ENCODE measurements at places on chromosomes 4 and X. TPM values are rescaled to one million over a fixed set of nuclear protein-coding genes. Genes with fewer than 3 reads are reported as not detected.

Gene TRIM75
- not detected for total RNA-seq

Gene GAGE13
- not detected for total RNA-seq

Gene RXFP1
- 0.21 TPM for total RNA-seq

Gene ARHGAP36
- total RNA-seq, result 172 TPM

Gene APBB2
- total RNA-seq, result 80.0 TPM

Gene EDA
- 21.2 TPM for total RNA-seq

Gene CXorf49
- total RNA-seq, result not detected

GRCh38 chr4:185716577-185717376 lies 95.2 kb downstream of the SORBS2 start:
- no peak for DNase-seq

DNA sequence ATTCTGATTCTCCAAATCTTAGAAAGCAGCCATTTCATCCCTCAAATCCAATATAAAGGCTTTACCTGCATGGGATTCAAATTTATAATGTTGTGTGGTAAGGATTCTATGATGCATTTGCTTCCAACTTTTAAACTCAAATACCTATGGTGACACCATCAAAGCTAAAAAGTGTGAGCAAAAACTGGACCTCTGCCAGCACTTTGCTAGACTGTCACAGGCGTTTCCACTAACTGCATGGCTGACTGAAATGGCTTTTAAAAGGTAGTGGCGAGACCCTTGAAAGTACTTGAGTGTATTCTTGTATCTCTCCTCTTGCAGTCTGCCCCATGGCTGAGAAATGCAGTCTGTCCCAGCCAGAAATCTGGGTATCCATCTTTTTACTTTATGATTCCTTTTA lies 169.4 kb downstream of the AMELX start:
- no peak for DNase-seq

GRCh38 chrX:145923376-145923775 lies 105.7 kb downstream of the SLITRK2 start:
- no peak for DNase-seq

DNA sequence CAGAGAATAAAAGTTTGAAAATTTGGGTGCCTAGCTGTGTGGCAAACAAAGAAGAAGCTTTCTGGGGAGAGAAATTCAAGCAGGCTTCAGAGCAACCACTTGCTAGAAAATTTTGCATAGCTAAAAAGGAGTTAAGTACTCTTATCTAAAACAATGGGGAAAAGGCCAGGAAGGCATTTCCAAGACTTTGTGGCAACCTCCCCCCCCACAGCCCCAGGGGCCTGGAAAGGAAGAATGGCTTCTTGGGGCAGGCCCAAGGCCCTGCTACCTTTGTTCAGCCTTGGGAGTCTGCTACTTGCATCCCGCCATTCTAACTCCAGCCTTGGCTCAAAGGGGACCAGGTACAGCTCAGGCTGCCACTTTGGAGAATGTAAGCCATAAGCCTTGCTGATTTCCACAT lies 102.2 kb downstream of the PTCHD1 start:
- no peak for DNase-seq

GRCh38 chr4:156909010-156909409 lies 62.6 kb downstream of the PDGFC start:
- no peak for DNase-seq

DNA sequence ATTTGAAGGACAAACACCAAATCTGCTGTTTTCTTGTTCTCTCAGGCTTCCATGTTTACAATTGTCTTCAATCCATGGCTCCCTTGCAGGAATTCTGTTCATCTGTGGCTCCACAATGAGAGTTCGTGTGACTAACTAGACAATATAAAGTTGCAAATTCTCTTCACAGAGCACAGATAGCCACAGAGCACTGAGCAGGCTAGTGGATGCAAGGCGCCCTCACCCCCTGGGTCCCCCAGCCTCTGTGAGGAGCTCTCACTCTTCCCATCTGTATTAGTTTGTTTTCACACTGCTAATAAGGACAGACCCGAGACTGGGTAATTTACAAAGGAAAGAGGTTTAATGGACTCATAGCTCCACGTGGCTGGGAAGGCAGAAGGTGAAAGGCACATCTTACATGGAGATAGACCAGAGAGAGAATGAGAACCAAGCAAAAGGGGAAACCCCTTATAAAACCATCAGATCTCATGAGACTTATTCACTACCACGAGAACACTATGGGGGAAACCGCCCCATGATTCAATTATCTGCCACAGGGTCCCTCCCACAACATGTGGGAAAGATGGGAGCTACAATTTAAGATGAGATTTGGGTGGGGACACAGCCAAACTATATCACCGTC lies 82.5 kb upstream of the STX18 start:
- no peak for DNase-seq

DNA sequence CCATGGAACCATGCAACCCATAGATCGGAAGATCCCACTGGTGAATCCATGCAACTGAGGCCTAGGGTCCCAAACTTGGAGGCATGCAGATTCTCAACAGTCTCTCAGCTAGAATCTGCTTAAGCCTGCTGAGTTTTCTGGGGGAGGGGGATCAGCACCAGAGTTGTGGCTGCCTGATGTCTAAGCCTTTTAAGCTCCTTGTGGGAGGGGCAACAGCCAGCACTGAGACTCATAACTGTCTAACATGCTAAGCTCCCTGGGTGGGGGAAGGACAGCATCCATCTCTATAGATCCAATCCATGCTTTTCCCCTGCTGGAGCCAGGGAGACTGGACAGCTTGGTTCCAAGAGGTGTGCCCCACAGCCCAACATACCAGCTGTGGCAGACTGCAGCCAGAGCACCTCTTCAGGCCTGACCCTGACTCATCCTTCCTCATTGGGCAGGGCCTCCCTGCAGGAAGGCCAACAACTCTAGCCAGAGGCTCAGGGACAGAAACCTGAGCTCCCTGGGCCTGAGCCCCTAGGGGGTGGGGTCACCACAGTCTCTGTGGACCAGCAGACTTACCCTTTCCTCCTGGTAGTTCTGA lies 300.1 kb upstream of the SLC7A11 start:
- no peak for DNase-seq

GRCh38 chr4:169902658-169903345 lies 123.4 kb downstream of the MFAP3L start:
- no peak for DNase-seq

DNA sequence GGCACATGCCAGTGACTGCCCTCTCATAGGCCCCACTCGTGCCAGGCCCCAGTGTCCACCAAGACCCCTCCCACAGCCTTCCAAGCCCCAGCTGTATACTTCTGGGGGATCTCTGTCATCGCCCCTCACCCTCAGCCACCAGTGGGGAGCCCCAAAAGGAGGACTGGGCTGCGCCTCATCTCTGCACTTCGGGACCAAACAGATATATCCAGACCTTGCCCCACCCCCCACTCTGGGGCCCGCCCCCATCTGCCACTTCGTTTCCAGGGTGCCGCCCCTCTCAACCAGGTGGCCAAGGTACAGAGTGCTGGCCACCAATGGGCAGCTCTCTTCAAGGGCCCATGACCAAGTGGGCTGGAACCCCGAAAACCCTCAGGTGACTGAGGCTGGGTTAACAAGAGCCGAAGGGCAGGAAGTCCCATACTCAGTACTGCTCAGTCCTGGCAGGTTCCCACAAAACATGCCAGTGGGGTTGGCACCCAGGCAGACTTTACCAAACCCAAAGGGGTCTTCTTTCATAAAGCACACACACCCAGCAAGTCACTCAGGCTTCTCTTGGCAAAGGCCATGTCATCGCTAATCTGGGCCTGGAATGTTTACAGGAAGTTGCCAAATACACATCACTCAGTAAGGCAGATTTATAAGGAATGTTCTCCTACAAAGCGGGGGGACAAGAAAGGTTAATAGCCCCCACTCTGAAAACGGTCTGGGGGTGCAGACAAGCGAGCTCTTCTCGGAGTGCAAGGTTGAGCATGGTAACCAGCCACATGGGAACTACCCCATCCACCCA lies 4.4 kb downstream of the ZFYVE28 start:
- DNase-seq, result no peak

DNA sequence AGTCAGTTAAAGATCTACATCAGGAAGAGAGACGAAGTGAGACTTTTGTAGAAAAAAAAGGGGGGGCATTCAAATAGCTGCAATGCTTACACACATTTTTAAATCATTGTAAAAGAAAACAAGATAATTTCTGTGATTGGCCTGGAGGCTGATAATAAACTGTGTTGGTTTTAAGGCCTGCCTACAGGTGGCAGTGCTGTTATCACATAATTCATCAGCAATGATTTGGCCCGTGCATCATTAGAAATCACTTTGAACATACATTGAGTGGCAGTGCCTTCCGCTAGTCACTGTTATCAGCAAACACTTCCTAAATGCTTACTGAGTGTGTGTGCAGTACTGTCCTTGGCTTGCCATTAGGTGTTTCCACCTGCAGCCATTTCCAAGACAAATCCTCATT lies 831.9 kb downstream of the TRIML1 start:
- DNase-seq, result no peak

DNA sequence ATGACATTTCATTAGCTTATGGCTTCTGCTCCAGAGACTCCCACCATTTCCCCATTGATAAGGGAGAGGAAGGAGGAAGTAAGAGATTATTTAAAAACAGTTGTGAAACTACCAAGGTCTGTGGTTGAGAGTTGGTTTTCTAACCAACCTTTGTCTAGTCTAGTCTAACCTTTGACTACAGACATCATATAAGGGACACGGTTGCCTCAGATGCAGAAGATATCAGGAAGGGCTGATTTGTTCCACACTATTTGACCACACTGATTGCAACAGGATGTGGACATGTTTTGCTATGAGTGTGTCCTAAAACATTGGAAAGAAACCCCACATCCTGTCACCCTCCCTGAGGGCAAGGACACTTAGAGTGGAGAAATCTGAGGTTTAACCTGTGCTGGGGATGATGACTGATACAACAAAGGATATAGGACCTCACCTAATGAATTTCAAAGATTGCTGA lies 53.0 kb downstream of the COQ2 start:
- no peak for DNase-seq

DNA sequence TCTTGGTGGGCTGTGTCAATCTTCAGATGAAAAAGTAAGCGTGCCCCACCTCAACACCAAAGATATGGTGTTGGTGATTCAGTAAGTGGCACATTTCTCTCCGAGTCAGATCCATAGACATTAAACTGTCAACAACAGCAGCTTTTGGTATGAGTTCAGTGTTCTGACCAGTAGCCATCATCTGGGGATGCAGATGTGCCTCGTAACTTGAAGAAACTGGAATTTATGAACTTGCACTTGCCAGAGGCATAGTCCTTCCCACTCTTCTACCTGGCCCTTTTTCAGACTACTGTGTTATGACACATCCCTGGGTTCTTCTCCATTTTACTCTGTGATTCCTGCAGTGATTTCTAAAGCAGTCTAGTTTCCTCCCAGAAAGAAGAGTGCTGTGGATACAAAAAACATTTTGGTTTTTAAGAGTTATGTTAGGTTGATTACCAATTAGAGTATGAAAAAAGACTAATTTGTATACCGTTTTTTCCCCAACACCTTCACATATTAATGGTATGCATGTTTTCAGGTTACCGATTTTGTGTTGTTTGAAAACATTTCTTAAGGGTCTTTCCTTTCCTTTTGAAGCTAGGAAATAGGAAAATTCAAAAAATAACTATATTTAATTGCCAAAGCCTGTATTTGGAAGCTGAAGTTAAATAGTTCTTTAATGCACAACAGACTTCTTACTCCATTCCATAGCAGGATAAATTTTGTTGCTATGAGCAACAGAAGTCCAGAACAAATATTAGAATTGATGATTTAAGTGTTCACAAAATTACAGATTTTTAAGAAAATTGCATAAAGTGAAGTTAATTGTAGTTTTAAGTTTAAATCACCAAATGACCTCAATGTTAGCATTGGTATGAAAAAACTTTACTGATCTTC lies 39.3 kb downstream of the NUDT6 start:
- no peak for DNase-seq

DNA sequence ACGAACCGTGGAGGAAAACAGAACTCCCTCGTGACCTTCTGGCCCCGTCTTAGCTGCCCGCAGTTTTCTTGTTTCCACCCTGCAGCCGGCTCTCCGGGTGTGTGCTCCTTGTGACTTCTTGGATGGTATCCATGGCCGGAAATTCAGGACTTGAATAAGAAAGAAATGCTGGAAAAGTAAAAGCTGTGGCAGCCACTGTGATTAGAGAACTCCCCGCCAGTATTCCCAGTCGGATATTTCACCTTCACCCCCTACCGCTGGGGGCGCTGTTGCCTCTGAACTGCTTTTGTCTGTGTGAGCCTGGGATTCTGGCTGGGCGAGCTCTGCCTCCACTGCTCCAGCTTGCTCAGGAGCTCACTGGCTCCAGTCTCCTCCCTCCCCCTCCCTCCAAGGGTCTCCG lies 41.5 kb upstream of the CYP4V2 start:
- DNase-seq, result no peak

DNA sequence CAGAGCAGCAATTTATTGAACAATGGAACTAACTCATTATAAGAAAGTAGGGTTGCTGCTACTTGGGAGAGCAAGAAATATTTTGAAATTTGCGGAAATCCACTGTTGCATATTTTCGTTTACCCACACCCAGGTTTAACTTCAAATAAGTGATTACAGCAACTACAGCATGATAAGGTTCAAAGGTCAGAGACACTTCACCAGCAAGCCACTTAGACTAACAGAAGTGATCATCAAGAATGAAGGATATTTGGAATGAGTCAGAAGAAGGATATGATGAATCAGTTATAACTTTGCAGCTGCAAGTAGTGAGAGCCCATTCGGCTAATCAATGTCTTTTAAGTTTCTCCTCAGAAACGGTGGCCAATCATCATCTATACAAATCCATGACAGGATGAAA lies 199.3 kb downstream of the TMA16 start:
- no peak for DNase-seq

DNA sequence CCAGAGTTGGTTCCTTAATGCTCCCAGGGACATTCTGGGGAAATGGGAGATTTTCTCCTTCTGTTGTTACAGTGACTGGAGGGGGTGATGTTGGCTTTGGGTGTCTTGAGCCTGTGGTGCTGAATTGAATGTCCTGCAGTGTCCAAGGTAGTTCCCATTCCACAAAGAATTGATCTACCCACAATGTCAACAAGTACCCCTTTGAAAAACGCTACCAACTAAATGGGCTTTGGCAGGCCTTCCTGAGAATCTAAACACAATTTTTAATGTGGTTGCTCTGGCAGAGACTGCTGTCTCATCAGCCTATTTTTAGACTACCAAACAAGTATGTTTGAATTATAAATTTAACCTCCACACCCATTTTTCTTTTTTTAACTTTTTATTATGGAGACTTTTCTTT lies 69.4 kb downstream of the CCKAR start:
- no peak for DNase-seq

- no peak for DNase-seq
Observed at GRCh38 chr4:125311503-125311902, 3.3 kb upstream of the FAT4 start.

- DNase-seq, result no peak
Observed at GRCh38 chr4:189143263-189143952, 797.3 kb upstream of the FRG1 start.

GRCh38 chr4:174262624-174263444 lies 20.6 kb downstream of the FBXO8 start:
- no peak for DNase-seq

Data from tongue (tissue), 3 donors.